Hematopoietic multipotent progenitor cell (in vitro differentiated cells): ENCODE measurements at places on chromosomes 2 and 18.

DNA sequence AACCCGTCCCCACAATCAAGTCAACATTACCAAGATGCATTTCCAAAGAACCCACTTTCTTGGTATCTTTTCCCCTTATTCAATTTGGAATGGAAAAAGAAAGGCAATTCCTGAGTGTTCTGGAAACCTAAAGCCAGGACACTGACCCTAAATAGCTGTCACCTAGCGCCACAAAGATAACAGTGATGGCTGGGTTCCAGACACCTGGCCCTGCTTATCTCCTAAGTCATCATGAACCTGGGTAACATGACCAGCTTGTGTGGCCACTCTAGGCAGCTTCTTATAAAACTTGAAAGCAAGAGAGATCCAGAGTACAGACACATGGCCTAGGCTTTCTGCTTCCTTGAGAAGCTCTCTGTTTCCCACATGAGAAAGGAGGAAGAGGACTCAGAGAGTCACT, 95.4 kb downstream of the BOD1L2 start:
- DNase-seq, result no peak

GRCh38 chr2:19607400-19607799, 249.0 kb upstream of the OSR1 start:
- no peak for DNase-seq

GRCh38 chr2:220263300-220263699, 635.9 kb downstream of the SLC4A3 start:
- no peak for DNase-seq

DNA sequence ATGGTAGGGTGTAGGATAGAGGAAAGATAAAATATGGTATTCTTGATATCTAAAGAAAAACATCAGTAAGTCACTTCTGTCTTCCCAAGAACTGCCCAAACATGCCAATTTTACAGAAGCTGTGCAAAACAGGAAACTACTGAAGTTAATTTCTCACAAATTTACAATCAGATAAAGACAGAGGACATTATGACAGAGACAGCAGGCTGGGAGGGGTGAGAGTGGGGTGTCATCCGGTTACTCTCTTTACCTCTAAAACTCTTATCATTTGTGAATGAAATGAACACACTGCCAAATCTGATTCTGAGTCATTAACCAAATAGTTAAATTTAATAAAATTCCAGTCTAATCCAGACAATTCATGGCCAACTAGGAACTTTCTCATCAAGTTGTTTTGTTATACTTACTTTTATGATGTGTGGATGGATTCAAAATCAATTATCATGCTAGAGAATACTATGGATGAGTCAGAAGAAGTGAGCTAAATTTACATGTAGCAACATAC, 323.2 kb upstream of the MEX3C start:
- no peak for DNase-seq

DNA sequence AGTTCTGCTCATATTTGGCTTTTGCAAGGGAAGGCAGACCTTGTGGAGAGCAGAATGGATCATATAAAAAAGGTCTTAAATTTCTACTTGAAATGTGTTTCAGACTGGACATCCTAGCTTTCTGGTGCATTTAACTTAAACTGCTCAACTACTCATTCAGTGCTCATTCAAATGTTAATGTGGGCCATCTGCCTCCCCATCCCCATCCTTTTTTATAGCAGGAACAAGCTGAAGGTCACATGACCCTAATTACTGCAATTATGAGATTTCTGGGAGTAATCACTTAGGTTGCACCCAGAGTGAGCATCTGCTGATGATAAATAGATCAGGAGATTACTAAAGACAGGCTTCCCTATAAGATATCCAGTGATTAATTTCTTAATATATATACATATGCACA, 96.1 kb downstream of the MAP2 start:
- no peak for DNase-seq

DNA sequence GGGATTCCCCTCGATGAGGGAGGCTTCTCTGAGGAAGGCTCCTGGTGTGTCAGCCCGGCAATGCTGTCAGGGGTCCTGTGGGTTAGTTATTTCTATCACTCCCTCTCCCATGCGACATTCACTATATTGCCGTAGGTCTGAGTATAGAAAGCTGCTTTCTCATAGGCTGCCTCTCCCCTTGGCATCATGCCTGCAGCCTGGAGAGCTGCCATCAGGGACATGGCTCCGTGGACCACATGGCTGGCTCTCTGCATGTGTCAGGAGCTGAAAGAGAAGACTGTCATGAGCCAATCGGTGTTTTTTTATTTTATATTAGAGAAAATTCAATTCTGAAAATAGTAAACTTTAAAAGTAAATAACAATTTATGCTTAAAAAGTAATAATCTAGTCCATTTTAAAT, 198.0 kb downstream of the CDH20 start:
- no peak for DNase-seq

DNA sequence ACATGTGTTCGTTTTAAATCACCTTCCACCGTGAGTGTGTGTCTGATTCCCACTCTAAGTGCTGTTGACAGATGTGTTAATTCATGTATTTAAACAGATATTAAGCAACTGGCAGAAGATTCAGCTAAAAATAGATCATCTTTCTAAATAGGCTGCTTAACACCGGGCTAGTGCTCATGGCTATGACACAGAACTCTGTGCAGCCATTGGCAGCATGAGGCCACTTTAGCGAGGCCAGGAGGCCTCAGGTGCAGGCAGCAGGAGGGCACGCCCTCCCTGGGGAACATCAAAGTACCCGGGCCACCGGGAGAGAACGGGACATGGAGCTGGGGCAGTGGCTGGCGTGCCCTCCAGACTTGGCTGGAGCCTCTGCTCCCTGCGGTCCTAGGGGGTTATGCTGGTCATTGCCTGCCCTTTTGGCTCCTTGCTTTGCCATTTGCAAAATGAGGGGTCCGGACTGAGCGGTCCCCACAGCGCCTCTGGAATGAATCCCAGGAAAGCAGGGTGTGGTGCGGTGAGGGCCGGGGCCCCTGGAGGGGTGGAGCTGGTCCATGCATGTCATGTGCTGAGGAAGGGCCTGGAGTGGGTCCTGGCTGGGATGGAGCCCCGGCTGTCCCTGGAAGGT, 62.8 kb upstream of the HDAC4 start:
- DNase-seq, result no peak

- DNase-seq, result no peak
Observed at GRCh38 chr2:119359774-119360173, 6.9 kb downstream of the C2orf76 start.

GRCh38 chr2:85033388-85033787, 62.4 kb downstream of the KCMF1 start:
- no peak for DNase-seq
